ENCODE measurements at places on chromosomes 3 and 15.

GRCh38 chr3:127764841-127765362 lies 57.4 kb downstream of the MGLL start:
- DNase-seq: no peak

- DNase-seq: no peak
These were observed 43.8 kb downstream of the AKAP13 start for GRCh38 chr15:85424154-85424553.

- no peak for DNase-seq
These were observed 105.1 kb upstream of the GALNT15 start for GRCh38 chr3:16069149-16069922.

GRCh38 chr3:108184824-108185223 lies 37.4 kb downstream of the IFT57 start:
- DNase-seq: no peak

GRCh38 chr3:11156026-11156410 lies 1.7 kb downstream of the HRH1 start:
- no peak for DNase-seq

DNA sequence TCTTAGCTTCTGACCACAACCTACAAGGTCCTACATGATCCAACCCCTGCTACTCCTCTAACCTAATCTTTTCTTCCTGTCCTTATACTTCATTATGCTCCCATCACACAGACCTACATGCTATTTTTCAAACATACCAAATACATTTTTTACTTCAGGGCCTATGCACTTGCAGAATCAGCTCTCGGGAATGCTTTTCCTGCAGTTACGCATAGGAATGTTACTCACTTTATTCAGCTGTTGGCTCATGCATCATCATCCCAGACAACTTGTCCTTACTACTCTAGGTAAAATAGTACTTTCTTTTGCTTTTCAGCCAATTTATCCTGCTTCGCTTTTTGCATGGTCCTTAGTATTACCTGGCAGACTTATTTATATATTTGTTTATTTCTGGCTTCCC lies 105.6 kb downstream of the OXSM start:
- DNase-seq: no peak

DNA sequence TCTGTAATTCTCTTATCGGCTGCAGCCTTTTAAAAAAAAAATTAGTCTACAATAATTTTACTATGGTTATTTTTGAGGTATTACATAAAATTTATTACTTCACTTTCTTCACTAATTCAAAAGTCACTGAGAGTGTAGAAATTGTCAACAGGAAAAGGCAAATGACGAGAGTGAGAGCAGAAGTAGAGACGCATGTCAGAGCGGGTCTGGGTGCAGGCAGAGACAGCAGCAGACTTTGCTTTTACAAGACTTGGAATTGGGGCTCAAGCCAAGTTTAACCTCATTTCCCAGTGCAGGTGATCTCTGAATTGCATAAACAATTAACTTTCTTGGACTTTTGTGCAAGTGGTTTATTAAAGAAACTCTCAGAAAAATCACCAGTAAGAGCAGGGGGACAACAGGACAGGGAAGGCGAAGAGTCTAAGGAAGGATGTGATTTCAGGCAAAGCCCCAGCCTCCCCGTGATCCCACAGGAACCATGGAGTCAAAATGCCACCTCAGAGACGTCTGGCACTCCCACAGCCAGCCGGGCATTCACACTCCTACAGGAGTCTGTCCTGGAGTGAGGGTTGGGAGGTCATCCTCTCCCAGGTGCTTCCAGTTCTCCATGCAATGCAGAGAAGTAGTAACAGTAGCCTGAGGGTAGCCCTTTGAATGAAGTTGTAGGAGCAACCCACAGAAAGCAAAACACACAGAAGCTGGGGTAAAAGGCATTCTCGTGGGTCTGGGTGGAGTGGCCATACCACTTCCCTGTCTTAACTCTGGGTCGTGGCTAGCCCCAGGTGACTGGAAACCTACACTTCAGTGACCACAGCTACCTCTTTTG lies 274.0 kb upstream of the TGFBR2 start:
- DNase-seq: no peak

- DNase-seq: no peak
These were observed 775 bp downstream of the CCNDBP1 start for GRCh38 chr15:43186003-43186353.

DNA sequence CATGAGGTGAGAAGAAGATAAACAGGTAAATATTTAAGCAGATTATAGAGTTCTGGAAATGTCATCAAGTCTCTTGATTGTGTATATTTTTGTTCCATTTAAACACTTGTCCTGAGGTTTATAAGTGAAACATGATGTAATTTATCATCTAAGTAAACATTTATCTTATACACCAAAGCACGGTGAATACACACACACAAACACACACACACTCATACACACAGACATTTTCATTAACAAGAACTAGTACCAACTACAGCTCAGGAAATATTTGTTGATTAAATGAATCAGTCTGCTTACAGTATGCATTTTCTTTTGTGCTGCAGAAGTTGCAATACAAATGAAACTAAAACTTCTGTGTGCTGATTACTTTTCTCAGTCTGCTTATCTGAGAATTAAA lies 357.3 kb downstream of the ZBTB20 start:
- no peak for DNase-seq

DNA sequence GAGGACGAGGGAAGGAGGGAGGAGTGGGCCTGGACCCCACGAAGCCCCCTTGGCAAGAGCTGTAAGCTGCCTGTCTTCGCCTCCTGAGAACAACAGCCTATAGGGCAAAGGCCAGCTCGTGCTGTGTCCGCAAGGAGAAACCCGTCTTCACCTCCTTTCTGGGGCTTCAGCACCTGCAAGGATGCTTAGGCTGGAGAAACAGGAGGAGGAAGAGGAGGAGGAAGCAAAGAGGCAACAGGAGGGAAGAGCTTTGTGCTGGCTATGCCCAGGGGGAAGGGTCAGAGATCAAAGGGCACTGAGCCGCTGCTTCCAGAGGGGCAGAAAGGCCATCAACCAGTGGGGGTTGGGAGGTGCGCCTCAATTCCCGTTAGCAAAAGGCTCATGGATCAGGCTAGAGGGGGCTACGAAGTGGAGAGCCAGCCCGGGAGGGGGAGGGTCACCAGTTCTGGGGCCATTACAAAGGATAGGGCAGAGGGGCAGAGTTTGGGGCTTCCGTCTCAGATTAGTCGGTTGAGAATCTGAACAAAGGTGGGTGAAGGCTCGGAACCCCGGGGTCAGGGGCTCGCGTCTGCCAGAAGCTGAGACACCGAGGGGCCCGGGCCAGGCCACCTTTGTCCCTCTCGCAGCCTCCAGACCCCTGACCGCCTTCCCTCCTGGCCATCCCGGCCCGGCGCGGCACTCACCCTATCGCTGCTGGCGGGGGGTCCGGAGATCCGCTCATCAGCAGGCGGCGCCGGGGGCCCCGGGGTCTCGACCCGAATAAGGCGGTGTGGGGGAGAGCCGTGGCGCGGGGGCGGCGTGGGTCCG lies 792 bp downstream of the SHF start:
- peak; percentile 49 for DNase-seq

Measured in D341Med (cell line).